Activated naive CD8-positive, alpha-beta T cell treated with anti-CD3 and anti-CD28 coated beads, Interleukin-2, amount 10 ng/mL, durations not matched to agents 7 days and 5 days (primary cell): ENCODE measurements at places on chromosomes 3 and 15. TPM values are rescaled to one million over a fixed set of nuclear protein-coding genes. Genes with fewer than 3 reads are reported as not detected.

ZFAND6 gene
- 58.3 TPM for total RNA-seq

GATA2 gene
- not detected for total RNA-seq

DNA sequence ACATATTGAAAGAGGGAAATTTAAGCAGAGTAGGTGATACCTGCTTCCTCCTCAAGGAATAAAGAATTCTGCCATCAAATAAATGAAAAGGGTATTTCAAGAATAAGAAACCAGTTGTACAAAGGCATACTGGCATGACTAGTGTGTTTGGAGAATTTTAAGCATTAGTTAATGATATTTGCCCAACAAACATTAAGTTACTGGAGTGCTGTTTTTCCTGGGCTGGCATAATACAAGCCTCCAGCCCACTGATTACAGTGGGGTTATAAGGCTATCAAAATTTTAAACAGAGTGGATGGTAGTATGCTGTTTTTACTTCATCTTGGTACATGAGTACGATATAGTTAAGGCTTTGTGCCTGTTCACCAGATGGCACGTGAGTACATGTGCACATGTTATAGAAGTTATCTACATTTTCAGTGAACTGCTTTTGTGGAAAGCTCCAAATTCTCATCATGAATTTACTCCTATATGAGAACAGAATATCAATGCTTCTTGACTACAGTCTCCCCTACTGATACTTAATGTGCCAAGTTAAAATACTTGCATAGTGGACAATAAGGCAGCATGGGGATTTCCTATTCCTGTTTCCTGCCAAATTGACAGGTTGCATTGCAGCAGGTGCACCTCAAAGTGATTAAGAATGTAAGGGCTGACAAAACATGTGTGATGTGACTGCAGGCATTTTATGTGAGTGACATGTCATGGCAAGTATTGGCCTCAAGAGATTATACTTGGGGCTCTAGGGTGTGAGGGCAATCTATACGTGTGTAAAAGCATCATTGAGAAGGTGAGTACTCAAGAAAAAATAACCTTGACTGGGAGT lies 14.9 kb downstream of the NAALADL2 start:
- no peak overlapping the region for H3K4me3 ChIP-seq
- no peaks in the 10 kb centered on the region for H3K36me3 ChIP-seq
- no peak overlapping the region for H3K27ac ChIP-seq
- no peaks in the 10 kb centered on the region for H3K4me1 ChIP-seq
- DNase-seq = no peak

CTDSPL gene
- total RNA-seq = 2.1 TPM

ECE2 gene
- not detected for total RNA-seq

ZNF774 gene
- 1.6 TPM for total RNA-seq

- no peak overlapping the region for H3K4me3 ChIP-seq
- no peaks in the 10 kb centered on the region for H3K27me3 ChIP-seq
- H3K36me3 ChIP-seq = peaks cover 11% of the 10 kb centered on the region
Observed at GRCh38 chr3:57903124-57903890, 104.9 kb upstream of the FLNB start.

DNA sequence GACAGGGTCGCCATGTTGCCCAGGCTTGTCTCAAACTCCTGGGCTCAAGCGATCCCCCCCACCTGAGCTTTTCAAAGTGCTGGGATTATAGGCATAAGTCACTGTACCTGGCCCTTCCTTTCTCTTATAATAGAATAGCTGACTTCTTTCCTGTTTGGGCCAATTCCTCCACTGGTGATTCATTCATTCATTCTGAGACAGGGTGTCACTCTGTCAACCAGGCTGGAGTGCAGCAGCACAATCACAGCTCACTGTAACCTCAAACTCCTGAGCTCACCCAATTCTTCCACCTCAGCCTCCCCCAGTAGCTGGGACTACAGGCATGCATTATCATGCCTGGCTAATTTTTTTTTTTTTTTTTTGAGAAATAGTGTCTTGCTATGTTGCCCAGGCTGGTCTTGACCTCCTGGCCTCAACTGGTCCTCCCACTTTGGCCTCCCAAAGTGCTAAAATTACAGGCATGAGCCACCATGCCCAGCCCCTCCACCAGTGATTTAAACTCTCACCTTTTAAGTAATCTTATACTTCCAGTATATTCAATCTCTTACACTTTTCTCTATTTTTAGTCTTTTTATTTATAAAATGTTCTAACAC lies 20.9 kb downstream of the GNB4 start:
- no peak for DNase-seq
- H3K36me3 ChIP-seq = peaks cover 6% of the 10 kb centered on the region
- no peak overlapping the region for H3K4me3 ChIP-seq
- no peak overlapping the region for H3K27ac ChIP-seq

GOLGA6B gene
- total RNA-seq = not detected

DNA sequence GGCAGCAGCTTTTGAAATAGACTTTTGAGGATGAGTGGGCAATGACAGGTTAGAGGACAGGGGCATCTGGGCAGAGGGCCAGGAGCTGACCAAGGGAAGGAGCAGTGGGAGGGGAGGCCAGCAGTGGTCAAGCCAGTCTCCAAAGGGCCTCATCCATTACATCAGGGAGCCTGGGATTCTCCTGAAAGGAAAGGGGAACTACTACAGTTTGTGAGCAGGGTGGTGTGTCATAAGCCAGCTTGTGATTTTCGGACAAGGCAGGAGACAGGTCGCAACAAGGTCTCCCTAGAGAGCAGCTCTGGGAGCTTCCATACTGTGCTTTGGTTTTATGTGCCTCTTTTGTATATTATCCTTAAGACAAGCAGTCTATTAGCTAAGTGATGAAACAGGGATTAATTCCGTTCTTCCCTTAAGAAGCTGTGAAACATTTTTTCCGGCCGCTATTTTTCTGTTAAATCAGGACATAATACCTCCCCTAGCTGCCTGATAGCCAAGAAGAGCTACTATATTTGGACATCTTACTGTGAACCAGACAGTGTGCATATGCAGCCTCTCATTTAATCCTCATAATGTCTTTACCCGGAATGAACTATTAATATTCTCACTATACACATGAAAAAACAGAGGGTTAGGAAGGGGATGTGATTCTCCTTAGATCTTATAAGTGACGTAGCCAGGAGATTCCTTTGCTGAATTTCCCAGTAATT lies 46.4 kb downstream of the C2CD4B start:
- H3K4me3 ChIP-seq = no peak overlapping the region
- H3K36me3 ChIP-seq = peaks cover 3% of the 10 kb centered on the region
- H3K27me3 ChIP-seq = no peaks in the 10 kb centered on the region
- DNase-seq = no peak
- peaks cover 12% of the 10 kb centered on the region for H3K4me1 ChIP-seq

GRCh38 chr15:71456811-71457210 lies 341.5 kb downstream of the THSD4 start:
- no peak overlapping the region for H3K27ac ChIP-seq
- peaks cover 12% of the 10 kb centered on the region for H3K27me3 ChIP-seq
- DNase-seq = no peak
- no peaks in the 10 kb centered on the region for H3K4me1 ChIP-seq
- H3K4me3 ChIP-seq = no peak overlapping the region

AVEN gene
- 6.1 TPM for total RNA-seq

DNA sequence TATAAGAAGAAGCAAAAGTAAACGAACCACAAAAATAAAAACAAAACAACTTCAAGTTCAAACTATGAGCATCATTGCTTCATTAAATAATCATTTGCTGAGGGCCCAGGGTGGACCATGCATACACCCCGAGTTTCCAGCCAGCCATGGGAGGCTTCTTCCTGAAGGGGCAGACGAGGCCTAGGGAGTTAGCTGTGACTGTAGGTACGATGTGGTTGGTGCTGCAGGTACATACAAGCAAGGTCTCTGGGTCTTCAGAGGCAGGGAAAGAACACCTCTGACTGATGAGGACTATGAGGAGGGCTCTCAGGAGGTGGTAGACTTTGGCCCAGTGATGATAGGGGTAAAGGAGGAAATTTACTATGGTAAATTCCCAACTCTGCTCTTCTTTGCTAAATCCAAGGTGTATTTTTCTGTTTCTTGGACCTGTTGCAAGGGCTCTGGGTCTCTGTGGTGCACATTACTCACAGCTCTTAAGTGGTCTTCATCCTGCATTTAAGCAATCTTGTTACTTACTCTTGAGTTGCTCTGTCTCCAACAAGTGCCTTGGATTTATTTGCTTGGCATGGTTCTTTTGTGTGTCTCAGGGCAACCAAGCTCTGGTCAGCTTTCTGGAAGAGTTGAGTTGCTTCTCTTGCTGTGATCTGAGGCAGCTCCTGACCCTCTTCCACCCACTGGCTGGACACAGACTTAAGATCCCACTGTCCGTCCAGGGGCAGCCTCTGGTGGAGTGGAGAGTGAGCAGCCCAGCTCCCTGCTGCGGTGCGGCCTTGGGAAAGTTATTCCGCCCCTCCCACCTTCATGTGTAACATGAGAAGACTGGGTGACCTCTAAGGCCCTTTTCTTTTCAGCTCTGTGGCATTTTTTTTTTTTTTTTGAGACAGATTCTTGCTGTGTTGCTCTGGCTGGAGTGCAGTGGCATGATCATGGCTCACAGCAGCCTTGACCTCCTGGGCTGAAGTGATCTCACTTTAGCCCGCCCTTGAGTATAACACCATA lies 56.1 kb upstream of the KIF23 start:
- DNase-seq = no peak
- no peak overlapping the region for H3K27ac ChIP-seq
- H3K4me3 ChIP-seq = no peak overlapping the region
- H3K27me3 ChIP-seq = peaks cover 5% of the 10 kb centered on the region
- no peaks in the 10 kb centered on the region for H3K36me3 ChIP-seq
- H3K4me1 ChIP-seq = no peaks in the 10 kb centered on the region

GRCh38 chr3:4583416-4583815 lies 90.3 kb downstream of the ITPR1 start:
- H3K36me3 ChIP-seq = peaks cover 3% of the 10 kb centered on the region
- no peaks in the 10 kb centered on the region for H3K27me3 ChIP-seq
- H3K4me1 ChIP-seq = peaks cover 32% of the 10 kb centered on the region
- H3K4me3 ChIP-seq = no peak overlapping the region
- H3K27ac ChIP-seq = no peak overlapping the region
- no peak for DNase-seq

DNA sequence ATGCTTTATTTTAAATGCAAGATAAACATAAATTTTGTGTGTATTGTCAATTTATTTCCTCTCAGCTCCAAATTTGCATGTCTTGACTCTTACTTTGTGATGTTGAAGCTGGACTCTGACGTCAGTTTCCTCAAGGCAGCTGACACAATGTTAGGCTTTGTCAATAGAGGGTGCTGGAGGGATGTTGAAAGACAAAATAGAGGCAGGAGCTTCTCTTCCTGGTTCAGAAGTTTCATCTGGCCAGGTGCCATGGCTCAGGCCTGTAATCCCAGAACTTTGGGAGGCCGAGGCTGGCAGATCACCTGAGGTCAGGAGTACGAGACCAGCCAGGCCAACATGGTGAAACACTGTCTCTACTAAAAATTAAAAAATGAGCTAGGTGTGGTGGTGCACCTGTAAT lies 408.6 kb downstream of the GBE1 start:
- H3K4me3 ChIP-seq = no peak overlapping the region
- no peak for DNase-seq

- H3K4me1 ChIP-seq = peaks cover 9% of the 10 kb centered on the region
- peaks cover 37% of the 10 kb centered on the region for H3K27me3 ChIP-seq
- DNase-seq = no peak
- no peak overlapping the region for H3K27ac ChIP-seq
- no peak overlapping the region for H3K4me3 ChIP-seq
Observed at GRCh38 chr3:194200422-194201081, 64.6 kb downstream of the HES1 start.

DNA sequence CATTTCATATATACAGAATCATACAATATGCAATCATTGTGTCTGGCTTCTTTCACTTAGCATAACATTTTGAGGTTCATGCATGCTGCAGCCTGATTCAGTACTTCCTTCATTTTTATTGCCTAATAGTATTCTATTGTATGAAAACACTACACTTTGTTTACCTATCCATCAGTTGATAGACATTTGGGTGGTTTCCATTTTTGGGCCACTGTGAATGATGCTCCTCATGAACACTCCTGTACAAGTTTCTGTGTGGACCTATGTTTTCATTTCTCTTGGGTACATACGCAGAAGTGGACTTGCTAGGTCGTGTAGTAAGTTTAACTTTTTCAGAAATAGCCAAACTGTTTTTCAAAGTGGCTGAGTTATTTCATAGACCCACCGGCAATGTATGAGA lies 18.8 kb downstream of the TNIK start:
- H3K27ac ChIP-seq = no peak overlapping the region
- no peak overlapping the region for H3K4me3 ChIP-seq
- DNase-seq = no peak
- H3K27me3 ChIP-seq = no peaks in the 10 kb centered on the region
- peaks cover 32% of the 10 kb centered on the region for H3K4me1 ChIP-seq

DNA sequence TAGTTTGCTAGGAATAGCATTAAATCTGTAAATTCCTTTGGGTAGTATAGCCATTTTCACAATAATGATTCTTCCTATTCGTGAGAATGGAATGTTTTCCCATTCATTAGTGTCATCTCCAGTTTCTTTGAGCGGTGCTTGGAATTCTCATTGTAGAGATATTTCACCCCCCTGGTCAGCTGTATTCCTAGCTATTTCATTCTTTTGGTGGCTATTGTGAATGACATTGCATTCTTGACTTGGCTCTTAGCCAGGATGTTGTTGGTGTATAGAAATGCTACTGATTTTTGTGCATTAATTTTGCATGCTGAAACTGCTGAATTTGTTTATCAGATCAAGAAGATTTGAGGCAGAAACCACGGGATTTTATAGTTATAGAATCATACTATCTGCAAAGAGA lies 690.5 kb upstream of the ALCAM start:
- H3K4me3 ChIP-seq = no peak overlapping the region
- H3K4me1 ChIP-seq = no peaks in the 10 kb centered on the region
- H3K36me3 ChIP-seq = no peaks in the 10 kb centered on the region
- no peak for DNase-seq

GRCh38 chr3:48678056-48678455 lies 7.7 kb downstream of the NCKIPSD start:
- H3K27ac ChIP-seq = no peak overlapping the region
- no peak overlapping the region for H3K4me3 ChIP-seq
- no peak for DNase-seq
- peaks cover 39% of the 10 kb centered on the region for H3K36me3 ChIP-seq
- peaks cover 2% of the 10 kb centered on the region for H3K4me1 ChIP-seq
- H3K27me3 ChIP-seq = no peaks in the 10 kb centered on the region

TGM4 gene
- total RNA-seq = not detected

CCR2 gene
- total RNA-seq = 52.5 TPM

C3orf70 gene
- total RNA-seq = not detected

GRCh38 chr15:101559952-101560351 lies 70.4 kb upstream of the PCSK6 start:
- no peaks in the 10 kb centered on the region for H3K27me3 ChIP-seq
- no peaks in the 10 kb centered on the region for H3K36me3 ChIP-seq
- H3K4me1 ChIP-seq = peaks cover 1% of the 10 kb centered on the region
- no peak for DNase-seq
- no peak overlapping the region for H3K4me3 ChIP-seq
- no peak overlapping the region for H3K27ac ChIP-seq

DNA sequence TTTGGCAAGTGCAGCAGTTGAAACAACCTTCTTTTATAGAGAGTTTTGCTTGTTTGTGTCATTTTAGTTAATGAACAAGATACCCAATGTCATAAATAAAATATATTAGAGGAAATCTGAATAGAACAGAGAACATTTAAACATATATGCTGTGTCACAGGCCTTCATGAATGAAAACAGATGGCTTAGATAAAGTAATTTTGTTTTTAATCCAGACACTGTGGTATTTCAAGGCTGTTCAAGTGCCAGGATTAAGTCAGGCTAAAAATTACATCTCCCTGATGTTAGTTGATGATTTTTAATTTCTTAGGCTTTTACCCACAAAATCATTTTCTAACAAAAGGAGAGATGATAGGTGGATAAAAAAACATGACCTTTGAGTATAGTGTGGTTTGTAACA lies 4.9 kb upstream of the ACKR4 start:
- H3K27ac ChIP-seq = no peak overlapping the region
- peaks cover 4% of the 10 kb centered on the region for H3K4me1 ChIP-seq
- no peak for DNase-seq
- peaks cover 33% of the 10 kb centered on the region for H3K36me3 ChIP-seq
- no peaks in the 10 kb centered on the region for H3K27me3 ChIP-seq
